ENCODE measurements at places on chromosomes 4 and X.

- peak; percentile 16 for DNase-seq
These were observed 18.3 kb downstream of the MAGED2 start for GRCh38 chrX:54825716-54826438.

DNA sequence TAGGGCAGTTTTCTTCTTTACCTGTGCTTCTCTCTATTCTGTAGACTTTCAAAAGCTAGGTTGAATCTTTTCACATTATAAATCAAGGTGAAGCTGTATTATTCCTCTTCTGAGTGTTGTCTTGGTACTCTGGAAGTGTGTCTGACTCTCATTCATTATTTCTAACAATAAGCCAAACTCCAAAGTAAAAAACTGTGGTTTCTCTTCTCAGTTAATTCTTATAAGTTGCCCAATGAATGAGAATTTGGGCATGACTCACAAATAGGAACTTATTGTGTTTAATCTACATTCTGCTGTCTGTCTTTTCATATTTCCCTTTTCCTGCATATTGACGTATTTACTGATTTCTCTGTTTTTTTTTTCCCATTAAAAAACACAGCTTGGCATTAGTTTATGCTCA, 714.5 kb downstream of the CCSER1 start:
- no peak for DNase-seq

GRCh38 chrX:2145692-2146367, 354.9 kb downstream of the DHRSX start:
- no peak for DNase-seq

GRCh38 chr4:8539661-8540060, 40.5 kb upstream of the GPR78 start:
- no peak for DNase-seq

- DNase-seq: no peak
These were observed 21.3 kb downstream of the FANCB start for GRCh38 chrX:14851526-14851925.

DNA sequence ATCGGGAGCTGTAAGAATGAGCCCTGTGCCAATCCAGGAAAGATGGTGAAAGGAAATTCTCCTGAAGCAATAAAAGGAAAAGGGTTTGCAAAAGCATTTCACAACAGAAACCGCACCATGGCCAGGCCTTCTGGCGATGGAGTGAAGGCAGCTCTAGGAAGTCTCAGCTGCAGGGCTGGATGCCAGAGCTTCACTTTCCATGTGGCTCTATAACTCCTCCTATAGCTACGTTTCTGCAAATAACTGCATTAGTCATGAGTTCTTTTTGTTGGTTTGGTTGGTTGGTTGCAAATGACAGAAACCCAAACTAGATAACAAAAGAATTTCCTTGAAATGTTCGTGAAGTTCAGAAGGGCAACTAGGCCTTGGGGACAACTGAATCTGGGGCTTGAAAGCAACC, 84.6 kb downstream of the RELL1 start:
- DNase-seq: no peak

DNA sequence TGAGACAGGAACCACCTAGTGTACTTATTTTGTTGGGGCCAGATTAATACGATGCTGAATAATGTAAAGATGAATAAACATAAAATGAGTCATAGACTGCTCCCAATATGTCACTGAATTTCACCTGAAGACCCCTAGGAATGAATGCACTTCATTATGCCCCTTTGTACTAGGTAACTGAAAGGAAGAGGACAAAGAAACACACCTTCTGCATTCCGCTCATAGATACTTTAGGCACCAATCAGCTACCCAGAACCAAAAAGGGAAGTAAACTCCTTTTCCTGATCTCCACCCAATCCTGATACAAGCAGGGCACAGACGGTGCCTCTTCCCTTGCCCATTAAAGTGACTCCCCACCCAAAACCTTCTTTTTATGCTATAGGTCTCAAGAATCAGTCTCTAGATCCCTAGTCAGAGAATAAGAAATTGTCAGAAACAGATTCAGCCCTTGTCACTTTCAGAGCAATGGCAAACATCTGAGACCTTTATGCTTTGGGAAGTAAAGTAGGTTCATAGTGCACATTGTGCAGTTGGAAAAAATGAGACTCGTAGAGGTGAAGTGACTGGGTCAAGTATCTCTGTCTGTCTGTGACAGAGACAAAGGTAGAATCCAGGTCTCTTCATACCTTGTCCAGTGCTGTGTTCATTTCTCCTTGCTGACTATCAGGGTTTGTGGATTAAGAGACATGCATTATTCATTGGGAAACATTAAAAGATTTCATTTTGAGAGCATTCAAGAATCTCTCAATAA, 2.3 kb downstream of the GPR174 start:
- no peak for DNase-seq

DNA sequence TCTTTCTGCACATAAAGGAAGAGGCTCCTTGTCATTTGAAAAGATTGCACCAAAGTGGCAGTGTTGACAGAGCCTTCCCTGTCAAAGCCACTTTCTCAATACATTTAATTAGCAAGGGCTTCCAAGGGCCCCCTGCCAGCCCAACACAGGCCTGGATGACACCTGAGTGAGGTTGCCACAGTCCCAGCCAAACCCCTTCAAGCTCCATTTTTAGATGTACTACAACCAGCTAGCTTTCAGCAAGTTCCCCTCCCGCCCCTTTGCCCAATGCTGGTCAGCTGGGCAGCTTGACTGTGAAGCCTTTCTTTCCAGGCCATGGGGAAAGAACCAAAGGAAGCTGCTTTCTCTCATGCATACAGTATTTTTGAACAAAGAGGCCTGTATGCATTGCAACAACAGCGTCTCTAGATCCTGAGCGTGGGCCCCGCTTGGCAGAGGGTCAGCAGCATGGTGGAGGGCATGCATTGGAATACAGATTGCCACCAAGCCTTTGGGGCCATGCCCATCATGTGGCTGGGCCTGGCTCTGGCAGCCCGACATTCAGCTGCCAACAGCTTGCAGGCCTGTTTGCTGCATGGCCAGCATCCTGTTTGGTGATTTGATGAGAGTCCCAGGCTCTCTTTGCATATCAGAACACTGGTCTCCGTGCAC, 261.1 kb upstream of the GATB start:
- DNase-seq: no peak

GRCh38 chr4:182843808-182844325, 73.3 kb downstream of the DCTD start:
- DNase-seq: no peak

GRCh38 chr4:168852933-168853713, 156.9 kb downstream of the CBR4 start:
- DNase-seq: no peak

DNA sequence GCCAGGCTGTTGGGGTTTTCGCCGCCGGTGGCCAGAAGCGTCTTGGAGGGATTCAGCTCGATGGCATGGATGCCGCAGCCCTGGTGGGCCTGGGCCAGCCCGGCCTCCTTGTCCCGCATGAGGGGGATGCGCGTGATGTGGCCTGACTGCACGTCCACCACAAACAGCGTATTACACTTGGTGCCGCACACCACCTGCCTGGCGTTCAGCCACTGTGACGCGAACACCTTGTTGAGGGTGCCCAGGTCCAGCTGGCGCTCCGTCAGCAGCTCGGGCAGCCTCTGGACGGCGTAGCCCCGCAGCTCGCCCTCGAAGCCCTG, 728 bp downstream of the DCAF12L2 start:
- no peak for DNase-seq

- DNase-seq: no peak
These were observed 13.8 kb upstream of the SMS start for GRCh38 chrX:21926527-21927278.

DNA sequence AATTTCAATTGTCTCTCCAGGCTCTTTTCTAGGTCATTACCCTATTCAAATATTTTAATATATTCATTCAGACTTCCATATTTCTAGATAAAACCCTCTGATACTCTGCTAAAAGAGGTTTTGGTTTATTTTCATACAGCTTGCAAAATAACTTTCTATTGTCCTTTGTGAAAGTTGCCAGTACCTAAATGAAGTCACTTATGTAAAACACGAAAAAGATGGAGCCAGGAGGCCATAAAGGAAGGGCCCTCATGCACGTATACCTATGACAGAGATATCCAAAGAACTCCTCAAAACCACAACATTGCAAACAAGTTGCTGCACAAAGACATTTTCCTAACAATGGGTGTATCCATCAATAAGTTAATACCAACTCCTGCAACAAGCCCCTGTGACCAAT, 25.7 kb upstream of the ELOVL6 start:
- DNase-seq: no peak

- no peak for DNase-seq
These were observed 11.4 kb downstream of the KLF3 start for GRCh38 chr4:38675146-38676121.

- no peak for DNase-seq
These were observed 335.8 kb downstream of the PABPC4L start for GRCh38 chr4:133865612-133866327.

DNA sequence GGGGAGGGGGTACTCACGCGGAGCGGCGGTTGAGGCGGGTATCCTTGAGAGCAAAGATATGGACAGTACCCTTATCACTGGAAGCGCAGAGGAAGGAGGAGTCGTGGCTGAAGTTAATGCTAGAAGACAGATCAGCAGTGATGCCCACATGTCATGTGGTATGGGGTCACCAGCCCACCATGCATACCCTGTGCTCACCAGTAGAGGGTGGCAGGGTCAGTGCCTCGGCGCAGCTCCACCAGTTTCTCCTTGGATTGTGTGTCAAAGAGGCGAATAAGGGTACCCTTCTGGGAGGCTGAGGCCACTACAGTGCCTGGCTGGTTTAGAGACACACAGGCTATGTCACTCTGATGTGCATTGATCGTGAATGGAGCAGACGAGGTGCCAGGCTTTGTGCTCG, 1.5 kb upstream of the PRAF2 start:
- no peak for DNase-seq

DNA sequence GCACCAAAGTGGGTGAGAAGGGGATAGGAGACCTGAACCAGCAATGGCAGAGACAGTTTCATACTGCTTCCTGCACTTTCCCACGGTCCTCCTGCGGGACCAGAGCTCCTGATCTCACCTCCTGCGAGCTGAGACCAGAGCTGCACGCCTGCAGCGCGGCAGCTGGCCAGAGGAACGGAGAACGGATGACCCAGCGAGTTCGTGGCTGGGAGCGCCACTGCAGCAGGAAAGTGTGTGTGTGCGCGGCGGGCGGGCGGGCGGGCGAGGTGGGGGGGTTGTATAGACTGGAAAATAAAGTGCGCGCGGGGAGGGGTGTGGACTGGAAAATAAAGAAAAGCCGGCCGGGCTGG, 16.5 kb downstream of the MCF2 start:
- no peak for DNase-seq

- no peak for DNase-seq
These were observed 127.4 kb downstream of the ANAPC10 start for GRCh38 chr4:144970597-144970996.

GRCh38 chr4:78057600-78058550, 752 bp downstream of the FRAS1 start:
- no peak for DNase-seq

All from vagina (tissue), 2 donors.